ENCODE measurements at places on chromosomes 13 and 19. TPM values are rescaled to one million over a fixed set of nuclear protein-coding genes. Genes with fewer than 3 reads are reported as not detected.
A peak's percentile ranks its signal among the peaks of the same experiment; 100 is the strongest.

DNA sequence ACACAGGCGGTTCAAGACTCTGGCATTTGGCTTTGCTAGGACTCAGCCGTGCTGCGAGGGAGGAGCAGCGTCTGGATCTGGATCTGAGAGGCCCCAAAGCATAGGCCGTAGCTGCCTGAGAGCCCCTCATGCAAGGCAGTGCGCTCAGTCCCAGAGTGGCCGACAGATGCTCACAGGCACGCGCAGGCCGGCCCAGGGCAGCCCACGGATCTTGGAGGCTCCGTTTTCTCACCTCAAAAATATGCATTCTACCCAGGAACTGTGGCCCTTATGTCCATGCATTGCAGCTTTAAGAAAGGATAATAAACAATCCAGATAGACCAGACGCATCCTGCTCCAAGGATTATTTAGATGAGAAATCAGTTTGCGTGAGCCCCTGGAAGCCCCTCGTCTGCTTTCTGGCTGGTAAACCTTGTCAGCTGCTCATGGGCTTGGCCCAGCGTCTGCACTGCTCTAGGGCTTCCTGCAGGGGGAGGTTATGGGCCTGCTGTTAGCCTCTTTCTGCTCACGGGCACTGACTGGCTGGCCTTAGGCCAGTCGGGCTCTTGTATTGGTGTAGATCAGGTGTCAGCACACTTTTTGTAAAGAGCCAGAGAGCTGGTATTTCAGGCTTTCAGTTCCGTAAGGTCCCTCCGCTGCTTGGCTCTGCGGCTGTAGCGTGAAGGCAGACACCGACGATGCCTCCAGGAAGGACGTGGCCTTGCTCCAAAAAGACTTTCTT is 24.2 kb downstream of the TEX29 start:
- peak; percentile 50 for DNase-seq

Gene ATP8B3
- polyA plus RNA-seq = 0.85 TPM

- DNase-seq = no peak
Observed at GRCh38 chr13:44421853-44422525, 48.4 kb downstream of the SERP2 start.

DNA sequence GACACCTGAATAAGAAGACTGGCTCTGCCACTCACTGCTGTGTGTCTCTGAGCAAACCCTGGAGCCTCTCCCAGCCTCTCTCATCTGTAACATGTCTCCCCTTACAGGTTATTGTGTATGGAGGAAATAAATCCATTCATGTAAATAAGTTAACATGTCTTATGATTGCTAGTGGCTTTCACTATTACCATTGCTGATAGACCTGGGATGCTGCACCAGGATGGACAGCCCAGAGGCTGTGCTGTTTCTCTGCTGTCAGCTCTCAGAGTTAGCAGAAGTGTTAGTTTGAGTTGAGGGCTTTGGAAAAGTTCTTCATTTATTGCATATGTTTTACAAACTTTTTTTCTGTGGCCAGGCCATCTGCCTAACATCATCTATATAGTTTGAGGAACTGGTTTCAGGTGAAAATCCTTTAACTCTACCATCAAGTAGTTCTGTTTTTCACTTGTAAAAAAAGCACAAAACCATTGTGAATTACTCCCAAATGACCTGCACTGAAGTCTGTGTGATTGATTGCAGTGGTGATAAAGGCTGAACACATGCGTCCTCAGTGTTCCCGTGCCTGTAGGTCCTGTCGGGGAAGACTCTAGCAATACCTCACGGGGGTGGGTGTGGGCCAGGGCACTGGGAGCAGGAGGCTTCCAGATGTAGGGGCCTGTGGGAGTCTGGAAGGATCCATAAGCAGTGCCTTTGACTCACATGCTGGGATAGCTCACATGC is 24.6 kb downstream of the MPHOSPH8 start:
- DNase-seq = no peak

Gene PTPRH
- polyA plus RNA-seq = 0.07 TPM

Gene APOC4
- polyA plus RNA-seq = not detected

- no peak for DNase-seq
Observed at GRCh38 chr19:13817615-13818371, 22.6 kb downstream of the ZSWIM4 start.

Gene BEST2
- polyA plus RNA-seq = 0.23 TPM

GRCh38 chr19:2634960-2635359 is 67.5 kb downstream of the GNG7 start:
- DNase-seq = no peak

GRCh38 chr13:23856008-23856750 is 33.0 kb downstream of the MIPEP start:
- DNase-seq = no peak

Gene KLF2
- 15.3 TPM for polyA plus RNA-seq

Gene PSG11
- not detected for polyA plus RNA-seq

DNA sequence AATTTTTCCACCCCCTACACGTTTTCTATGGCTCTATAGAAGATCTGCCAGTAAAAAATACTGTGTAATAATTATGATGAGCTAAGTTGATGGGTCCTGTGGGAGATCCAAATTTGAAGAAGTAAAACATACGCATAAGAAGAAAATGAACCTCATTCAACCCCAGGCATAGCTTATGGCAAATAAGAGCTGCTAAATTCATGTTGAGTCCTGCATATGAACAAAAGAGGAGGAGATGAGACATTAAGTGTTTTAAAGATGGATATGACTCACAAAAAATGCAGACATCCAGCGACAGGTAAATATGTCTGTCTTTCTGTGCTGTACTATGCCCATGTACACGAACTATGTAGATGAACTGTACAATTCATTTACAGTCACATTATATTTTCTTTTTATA is 101.9 kb downstream of the LIG4 start:
- DNase-seq = no peak

Gene SLC25A41
- polyA plus RNA-seq = 1.0 TPM

DNA sequence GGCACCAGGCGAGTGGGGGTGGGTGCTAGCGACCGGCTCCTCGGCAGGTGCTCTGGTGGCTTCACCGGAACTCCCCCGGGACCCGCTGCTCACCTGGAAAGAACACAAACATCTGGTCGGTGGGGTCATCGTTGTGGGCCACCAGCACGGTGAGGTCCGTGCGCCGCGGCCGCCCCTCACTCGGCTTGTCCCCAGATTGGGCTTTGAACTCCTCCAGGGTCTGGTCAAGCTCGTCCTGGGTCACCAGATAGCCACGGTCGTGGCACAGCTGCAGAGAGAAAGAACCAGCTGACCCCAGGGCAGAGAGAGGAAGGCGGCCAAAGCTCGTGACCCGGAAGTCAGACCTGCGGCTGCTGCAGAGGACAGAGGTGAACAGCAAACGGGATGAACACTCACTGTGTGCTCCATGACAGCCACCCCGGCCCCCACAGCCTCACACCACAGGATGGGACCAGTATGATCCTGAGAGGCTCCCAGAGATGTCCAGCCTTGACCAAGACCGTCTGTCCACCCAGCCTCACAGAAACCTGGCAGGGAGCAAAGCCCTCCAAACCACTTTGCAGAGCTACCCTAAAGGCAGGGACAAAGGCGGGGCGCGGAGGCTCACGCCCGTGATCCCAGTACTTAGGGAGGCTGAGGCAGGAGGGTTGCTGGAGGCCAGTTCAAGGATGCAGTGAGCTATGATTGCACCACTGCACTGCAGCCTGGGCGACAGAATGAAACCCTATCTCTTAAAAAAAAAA is 1.2 kb downstream of the POLR2E start:
- no peak for DNase-seq

DNA sequence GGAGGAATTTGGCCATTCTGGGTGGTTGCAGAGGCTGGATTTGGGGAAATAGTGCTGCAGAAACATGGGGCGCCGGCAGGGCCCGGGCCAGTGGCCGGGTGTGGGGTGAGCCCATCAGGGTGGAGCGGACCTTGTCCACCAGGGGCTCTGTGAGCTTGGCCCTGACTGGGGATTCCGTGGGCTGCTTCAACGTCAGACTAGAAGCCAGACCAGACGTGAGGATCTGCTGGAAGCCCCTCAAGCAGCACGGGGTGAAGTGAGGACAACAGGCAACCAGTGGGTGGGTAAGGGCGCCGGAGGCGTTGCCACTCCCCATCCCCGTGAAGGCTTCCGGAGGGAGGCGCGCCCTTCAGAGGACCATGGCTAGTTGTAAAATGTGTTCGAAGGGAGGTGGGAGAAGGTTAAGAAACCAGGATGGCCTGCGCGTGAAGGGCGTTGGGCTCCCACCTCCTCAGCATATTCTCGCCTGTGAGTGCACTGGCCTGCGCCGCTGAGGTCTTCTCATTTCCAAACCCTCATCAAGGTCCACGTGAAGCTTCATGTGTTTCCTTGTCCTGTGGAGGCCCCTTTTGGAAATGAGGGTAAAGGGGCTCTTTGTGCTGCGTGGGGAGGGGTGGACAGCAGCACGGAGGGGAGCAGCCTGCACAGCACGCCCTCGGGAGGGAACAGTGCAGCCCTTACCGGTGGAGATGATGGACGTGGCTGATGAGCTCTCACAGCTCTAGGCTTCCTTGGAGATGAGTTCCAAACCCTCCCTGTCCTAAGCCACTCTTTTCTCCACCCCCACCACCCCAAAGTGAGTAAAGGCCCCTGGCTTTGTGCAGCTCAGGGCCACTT is 8.3 kb downstream of the TEX29 start:
- no peak for DNase-seq

DNA sequence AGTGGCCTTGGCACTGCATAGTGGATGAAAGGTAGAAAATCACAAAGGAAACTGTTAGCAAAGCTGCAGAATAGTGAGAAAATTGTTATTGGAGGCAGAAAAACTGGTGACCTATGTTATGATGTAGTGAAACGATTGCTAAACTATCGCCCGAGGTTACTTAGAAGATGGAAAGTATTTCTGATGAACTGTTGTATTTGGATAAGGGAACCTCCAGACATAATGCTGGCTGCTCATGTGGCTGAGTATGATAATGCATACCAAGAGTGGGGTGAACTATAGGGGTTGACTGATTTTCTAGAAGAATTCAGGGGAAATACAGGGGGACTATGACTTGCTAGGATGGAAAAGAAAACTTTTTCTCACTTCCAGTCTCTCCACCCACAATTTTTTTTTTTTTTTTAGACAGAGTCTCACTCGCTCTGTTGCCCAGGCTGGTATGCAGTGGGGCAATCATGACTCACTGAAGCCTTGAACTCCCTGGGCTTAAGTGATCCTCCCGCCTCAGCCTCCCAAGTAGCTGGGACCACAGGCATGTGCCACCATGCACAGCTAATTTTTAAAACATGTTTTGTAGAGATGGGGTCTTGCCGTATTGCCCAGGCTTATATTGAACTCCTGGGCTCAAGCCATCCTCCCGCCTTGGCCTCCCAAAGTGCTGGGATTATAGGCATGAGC is 4.4 kb upstream of the EID2 start:
- DNase-seq = no peak

- DNase-seq = no peak
Observed at GRCh38 chr19:4537953-4538600, 1.8 kb downstream of the LRG1 start.

GRCh38 chr13:100854006-100854405 is 179.4 kb upstream of the TMTC4 start:
- no peak for DNase-seq

- DNase-seq = no peak
Observed at GRCh38 chr13:31250435-31250834, 50.7 kb downstream of the B3GLCT start.

DNA sequence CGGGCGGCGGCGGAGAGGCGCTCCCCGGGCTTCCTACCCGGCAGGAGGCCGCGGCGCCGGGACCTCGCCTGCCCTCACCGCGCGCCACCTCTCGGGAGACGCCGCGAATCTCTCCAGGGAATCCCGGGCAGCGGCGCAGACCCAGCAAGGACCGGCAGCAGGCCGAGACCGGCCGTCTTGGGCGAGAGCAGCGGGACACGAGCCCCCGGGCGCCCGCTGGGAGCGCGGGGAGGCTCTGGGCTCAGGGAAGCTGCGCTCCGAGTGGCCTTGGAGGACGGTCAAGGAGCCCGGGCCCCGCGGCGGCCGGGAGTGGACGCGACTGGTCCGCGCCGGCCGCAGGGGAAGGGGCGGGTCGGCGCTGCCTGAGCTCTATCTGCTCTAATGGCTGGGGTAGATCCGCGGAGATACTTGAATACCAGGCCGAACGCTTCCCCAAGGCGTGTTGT is 14.7 kb downstream of the CDX2 start:
- no peak for DNase-seq

GRCh38 chr19:4977299-4978174 is 8.6 kb downstream of the KDM4B start:
- DNase-seq = no peak

DNA sequence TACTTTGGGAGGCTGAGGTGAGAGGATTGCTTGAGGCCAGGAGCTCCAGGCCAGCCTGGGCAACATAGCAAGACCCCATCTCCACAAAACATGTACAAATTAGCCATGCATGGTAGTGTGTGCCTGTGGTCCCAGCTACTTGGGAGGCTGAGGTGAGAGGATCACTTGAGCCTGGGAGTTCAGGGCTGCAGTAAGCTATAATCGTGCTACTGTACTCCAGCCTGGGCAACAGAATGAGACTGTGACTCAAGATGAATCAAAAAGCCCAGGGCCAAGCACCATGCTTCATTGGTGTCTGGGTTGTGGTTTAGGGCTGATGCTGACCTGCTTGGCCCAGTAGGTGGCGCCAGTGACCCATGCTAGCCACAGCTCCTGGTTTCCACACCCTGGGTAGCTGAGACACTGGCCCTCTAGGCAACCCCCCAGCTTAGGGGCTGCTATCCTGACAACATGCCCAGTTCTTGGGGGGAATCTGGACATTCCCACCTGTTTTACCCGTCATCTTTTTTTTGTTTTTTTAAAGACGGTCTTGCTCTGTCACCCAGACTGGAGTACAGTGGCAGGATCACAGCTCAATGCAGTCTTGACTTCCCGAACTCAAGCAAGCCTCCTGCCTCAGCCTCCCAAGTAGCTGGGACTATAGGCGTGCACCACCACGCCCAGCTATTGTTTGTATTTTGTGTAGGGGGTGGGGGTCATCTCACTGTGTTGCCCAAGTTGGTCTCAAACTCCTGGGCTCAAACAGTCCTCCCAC is 5.5 kb downstream of the CCDC124 start:
- DNase-seq = peak; percentile 60

GRCh38 chr19:54461613-54462012 is 2.0 kb downstream of the LENG9 start:
- DNase-seq = peak; percentile 68

DNA sequence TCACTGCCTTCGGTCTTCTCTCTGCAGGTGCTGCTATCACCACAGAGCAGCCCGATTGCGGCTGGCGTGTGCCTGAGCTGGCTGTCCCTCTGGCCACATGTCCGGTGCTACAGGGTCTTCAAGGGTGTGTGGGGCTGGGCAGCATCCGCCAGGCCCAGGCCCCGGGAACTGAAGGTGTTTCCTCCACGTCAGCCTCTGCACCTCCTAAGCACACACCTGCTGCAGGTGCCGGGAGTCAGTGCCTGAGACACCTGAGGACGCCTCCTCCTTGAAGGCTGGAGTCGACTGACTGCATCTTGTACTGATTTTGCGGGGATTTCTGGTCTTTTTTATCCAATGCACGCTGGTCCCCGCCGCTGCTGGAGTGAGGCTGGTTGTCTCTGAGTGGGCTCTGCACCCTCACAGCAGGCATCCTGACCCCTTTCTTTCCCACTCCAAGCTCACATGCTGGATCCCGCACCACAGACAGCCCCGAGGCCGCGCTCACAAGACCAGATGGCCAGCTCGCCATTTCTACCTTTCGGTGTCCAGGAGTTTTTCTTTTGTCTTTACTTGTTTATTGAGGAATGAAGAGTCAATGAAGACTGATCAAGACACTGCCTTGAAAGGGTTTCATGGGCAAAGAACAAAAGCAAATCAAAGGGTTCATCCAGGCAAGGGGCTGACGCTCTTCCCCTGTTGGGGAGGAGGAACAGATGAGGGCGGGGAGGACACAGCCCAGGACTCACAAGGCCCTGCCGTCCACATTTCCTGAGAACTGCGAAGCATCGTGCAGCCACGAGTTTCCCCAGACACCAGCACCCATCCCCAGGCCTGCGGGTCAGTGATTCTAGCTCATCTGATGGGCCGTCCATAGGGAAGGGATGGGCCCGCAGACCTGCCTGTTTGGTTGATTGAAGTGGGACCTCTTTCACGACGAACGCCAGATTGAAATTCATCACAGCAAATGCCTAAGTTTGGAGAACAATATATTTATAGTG is 203.8 kb upstream of the SOX1 start:
- DNase-seq = no peak
